ENCODE measurements at places on chromosomes 6 and 20.

GRCh38 chr20:33674294-33675135 lies at the start of gene NECAB3:
Gene NECAB3 (minus strand): TSS chr20:33674428. CDS start chr20:33674352, 76 bp downstream.
- DNase-seq = peak; percentile 95

DNA sequence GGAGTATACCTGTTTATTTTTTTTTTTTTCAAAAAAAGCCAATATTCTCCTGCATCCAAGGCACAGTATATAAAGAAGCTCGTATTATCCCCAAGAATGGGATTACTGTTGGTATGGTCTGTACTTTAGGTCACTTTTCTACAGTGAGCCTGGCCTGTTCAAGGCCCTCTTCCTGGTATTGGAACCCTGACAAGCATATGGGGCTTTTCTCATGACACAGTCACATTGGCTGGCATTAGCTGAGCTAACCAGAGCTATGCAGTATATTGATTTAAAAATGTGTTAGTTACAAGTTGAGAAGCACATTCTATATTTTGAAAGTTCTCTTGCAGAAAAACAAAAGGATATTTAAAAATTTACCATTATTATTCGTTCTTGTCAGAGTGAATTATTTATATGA lies 48.0 kb downstream of the MCHR2 start:
- no peak for DNase-seq

DNA sequence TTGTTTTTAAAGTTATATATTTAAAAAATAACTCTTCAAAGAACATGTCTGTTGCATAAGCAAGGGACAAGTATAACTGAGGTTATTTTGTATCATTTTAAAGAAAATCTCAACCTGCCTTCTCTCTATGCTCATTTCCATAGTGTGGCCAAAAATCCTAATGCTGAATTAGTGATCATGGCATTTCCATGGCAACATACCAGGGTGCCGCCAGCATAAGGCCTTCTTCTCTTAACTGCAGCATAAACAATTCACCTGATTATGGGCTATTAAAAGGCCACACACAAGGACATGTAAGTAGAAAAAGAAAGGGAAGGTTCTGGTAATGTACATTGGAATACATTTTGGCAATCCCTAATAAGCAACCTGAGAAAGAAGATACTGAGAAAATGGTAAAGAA lies 95.1 kb upstream of the RNF217 start:
- DNase-seq = no peak

DNA sequence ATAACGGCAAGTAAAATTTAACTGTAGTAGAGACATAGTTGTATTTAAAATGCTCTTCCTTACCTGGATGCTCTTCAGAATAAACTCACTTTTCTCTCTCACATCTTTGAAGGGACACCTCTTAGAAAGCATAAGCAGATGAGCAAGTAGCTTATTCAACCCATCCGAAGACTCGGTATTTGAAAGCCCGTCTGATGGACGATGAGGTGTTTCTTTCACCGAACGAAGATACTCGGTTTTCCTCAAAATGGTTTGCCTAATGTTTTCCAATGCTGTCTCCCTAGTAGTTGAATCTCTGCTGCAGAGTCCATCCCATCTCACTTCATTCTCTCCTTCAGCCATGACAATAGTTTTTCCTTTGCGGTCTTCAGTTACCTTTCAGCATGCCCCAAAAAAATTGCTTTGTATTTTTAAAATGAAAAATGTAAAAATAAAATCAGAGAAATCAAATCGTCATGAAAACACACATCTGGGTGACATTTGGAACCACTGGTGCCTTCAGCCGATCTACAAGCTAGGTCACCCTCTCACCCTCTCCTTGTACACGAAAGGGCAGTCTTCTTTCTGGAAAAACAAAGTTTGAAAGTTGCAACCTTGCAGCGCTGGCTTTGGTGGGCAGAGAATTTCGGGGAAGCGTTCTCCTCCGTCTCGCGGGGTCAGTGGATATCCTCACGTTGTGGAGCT lies 772 bp downstream of the SESN1 start:
- no peak for DNase-seq

- DNase-seq = no peak
Measured at GRCh38 chr20:64104667-64105451, 2.5 kb downstream of the NPBWR2 start.

DNA sequence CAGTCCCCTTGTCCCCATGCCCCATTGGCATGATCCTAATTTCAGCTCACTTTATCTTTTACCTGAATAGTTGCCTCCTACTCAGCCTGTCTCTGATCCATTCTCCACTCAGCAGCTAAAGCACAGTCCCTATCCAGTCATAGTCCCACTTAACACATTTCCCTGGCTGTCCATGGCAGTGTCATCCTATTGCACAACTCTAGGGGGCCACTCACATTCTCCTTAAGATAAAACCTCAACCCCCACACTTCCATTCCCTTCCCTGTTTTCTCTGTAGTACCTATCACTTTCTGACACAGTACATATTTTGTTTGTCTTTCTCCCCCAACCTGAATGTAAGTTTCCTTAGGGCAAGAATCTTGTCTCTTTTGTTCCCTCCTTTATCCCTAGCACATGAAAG lies 220.9 kb upstream of the PLN start:
- no peak for DNase-seq

GRCh38 chr6:57182017-57182432 lies 9.9 kb downstream of the BAG2 start:
- DNase-seq = no peak

DNA sequence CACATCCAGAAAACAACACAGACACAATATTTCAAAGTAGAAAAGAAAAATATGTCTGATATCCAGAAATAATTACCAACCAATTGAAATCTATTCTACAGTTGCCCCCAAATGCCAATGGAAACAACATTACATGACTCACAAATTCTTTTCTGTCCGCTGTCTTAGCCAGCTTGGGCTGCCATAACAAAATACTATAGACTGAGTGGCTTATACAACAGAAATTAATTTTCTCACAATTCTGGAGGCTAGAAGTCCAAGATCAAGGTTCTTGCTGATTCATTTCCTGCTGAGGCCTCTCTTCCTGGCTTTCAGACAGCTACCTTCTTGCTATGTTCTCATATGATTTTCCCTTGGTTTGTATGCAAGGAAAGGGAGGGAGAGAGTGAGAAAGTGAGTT lies 698.1 kb downstream of the DHX35 start:
- no peak for DNase-seq

GRCh38 chr20:31654534-31654933 lies 16.8 kb downstream of the COX4I2 start:
- DNase-seq = no peak

GRCh38 chr6:44966449-44967092 lies 361.6 kb upstream of the RUNX2 start:
- no peak for DNase-seq

- peak; percentile 91 for DNase-seq
Measured at GRCh38 chr6:15036690-15037245, 209.1 kb upstream of the JARID2 start.

DNA sequence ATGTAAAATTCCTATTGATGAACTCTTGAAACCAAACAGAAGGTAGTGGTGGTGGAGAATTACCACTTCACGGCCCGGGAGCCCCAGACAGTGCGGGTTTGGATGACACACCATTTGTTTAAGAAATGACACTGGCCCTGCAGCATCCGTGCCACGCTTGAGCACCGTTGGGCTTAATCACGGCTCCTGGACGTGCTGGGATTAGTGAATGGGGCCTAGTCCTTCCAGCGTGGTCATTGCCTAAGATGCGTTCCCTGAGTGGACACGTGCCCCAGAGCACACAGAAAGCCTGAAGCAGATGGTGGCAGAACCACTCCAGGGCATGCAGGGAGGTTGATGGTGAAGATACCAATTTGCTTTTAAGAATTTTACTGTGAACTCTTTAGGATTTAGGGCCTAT lies 14.5 kb downstream of the STX16 start:
- DNase-seq = no peak

GRCh38 chr6:144150710-144151657 lies 667 bp downstream of the STX11 start:
- DNase-seq = peak; percentile 48

DNA sequence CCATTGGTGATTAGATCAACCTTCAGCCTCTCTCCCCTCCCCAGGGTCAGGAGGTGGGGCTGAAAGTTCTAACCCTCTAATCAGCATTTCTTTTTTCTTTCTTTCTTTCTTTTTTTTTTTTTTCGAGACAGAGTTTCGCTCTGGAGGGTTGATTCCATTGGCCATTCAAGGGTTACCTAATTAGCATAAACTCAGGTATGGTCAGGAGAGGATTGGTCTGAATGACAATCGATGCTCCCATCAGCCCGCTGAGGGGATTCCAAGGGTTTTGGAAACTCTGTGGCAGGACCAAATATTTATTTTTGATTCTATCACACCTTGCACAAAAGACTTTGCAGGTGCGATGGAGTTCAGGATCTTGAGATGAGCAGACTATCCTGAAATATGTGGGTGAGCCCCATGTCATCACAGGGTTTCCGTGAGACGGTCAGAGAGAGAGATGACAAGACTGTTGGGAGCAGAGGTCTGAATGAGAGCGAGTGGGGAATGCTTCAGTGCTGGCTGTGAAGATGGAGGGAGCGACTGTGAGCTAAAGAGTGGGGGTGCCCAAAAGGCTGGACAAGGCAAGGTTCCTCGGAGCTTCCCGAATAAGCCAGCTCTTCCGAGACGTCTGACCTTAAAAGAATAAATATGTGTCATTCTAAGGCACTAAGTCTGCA lies 107.1 kb downstream of the BMP7 start:
- no peak for DNase-seq

GRCh38 chr6:48067886-48068277 lies 43.1 kb downstream of the PTCHD4 start:
- no peak for DNase-seq

- DNase-seq = peak; percentile 80
Measured at GRCh38 chr20:59495894-59496510, 108.3 kb upstream of the PHACTR3 start.

DNA sequence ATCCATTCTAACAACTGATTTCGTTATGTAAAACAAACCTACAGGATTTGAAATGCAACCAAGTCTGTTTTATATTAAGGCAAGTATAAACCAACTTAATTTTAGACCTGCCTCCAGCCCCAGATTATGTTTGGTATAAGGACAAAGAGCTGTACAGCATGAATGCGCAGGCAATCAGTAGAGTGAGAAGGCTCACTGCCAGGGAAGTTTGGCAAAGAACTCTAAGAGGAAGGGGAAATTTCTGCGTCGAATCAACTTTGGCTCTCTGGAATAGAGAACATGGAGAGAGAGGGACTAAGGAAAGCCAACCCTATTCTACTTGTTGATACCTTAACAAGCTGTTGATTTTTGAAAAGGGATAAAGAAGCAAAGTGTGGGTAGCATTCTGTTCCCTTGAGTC lies 96.9 kb upstream of the FOXO3 start:
- no peak for DNase-seq

DNA sequence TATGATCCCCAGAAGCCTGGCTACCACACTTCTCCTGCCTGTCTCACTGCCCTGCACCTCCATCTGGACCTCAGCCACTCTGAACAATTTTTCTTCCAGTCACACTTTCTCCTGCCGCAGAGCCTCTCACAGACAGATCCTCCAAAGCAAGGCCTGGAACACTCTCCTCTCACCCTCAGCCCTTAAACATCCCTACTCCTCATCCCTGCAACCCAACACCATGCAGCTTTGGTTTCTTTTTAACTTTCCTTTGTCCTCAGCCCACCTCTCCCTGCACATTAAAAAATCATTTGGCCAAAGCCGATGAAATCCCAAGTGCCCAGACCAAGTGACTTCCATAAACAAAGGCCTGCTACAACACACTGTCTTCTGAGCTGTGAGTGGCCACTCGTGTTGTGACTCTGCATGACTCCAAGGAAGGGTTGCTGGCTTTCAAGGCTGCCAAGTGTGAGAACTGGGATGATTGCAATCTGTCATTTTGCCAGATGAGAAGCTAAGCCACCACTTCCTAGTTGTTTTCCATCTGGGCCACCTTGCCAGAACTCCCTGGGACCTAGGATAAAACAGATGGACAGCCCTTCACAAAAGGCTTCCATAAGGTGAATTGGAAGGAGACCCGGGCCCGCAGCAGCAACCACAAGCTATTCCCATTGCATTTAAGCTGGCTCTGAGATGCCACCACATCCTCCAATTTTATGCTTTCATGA lies 144.4 kb upstream of the SSTR4 start:
- DNase-seq = no peak

GRCh38 chr6:109182578-109182977 lies 87.3 kb downstream of the CEP57L1 start:
- DNase-seq = no peak

GRCh38 chr20:63738687-63739129 lies 868 bp upstream of the SLC2A4RG start:
- peak; percentile 64 for DNase-seq

- DNase-seq = no peak
Measured at GRCh38 chr20:32519381-32519730, 65.8 kb downstream of the NOL4L start.

DNA sequence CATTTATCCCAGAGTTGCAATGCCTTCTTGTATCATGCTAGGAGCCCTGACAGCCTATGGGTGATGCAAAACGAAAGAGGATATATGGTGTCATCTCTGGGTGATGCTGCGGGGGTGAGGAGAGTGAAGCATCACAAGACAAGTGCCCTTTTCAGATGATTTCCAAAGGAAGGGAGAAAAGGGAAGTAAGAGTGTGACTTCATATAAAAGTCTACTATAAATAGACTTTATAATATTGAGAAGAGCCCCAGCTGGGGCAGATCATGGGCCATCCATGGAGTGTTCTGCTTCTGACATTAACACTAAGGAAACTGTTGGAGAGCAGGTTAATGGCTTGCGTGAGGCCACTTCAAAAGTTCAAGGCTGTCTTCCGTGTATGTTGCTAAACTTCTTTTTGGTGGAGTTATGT lies 4.4 kb downstream of the CD83 start:
- no peak for DNase-seq

DNA sequence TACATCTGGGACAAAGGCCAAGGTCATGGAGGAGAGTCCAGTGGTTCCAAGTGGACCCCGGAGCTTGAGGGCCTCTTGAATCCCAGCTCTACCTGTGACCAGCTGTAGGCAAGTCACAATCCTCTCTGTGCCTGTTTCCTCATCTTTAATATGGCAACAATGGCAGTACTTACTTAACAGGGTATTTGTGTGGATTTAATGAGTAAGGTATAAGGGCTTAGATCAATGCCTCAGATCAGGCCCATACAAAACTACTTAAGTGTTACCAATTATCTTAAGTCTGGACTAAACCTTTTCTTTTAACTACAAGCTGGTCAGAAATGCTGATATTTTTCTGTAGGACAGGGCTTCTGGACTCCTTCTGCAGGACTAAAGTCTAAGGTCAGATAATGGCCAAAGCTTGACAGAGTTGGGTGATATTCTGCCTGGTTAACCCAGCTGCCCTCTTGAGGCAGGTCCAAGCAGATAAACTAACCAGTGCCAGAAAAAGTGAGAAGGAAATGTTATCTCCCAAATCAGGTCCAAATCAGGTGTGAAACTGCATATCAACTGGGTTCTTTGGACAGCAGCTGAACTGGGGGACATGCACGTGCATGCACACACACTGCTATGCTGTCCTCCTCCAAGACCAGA lies 2.2 kb downstream of the SULF2 start:
- peak; percentile 28 for DNase-seq

- DNase-seq = no peak
Measured at GRCh38 chr6:31178143-31179041, 7.9 kb upstream of the POU5F1 start.

GRCh38 chr6:105607636-105608621 lies 205.0 kb upstream of the PREP start:
- DNase-seq = peak; percentile 22
